ENCODE measurements at places on chromosomes 1 and 21. TPM values are rescaled to one million over a fixed set of nuclear protein-coding genes. Genes with fewer than 3 reads are reported as not detected.
A peak's percentile ranks its signal among the peaks of the same experiment; 100 is the strongest.

DNA sequence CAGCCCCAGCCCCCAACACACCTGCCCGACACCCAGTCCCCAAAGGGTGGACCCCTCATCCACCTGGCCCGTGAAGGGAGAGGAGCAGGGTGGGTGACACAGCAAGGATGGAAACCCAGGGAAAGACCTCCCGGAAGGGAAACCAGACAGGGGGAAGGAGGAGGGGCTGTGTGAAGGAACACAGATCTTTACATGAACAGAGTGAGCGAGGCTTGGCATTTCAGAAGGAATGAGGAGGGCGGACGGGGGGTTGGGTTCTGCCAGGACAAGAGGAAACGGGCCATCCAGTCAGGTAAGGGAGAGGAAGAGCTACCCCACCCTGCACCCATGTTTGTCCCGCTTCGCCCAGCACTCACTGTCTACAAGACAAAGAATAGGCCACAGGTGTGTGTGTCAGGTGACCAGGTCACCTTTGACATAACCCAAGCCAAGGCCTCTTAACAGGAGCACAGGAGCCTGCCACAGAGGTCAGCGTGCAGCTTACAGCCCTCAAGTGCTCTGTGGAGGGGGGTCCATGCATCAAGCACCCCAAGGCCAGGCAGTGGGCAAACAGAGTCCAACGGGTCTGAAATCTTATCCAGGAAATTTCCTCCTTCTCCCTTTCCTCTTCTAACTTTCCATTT lies 18.0 kb upstream of the PRDM15 start:
- no peak for DNase-seq

GRCh38 chr21:43877936-43878575 lies 13.0 kb downstream of the AGPAT3 start:
- DNase-seq = no peak

DNA sequence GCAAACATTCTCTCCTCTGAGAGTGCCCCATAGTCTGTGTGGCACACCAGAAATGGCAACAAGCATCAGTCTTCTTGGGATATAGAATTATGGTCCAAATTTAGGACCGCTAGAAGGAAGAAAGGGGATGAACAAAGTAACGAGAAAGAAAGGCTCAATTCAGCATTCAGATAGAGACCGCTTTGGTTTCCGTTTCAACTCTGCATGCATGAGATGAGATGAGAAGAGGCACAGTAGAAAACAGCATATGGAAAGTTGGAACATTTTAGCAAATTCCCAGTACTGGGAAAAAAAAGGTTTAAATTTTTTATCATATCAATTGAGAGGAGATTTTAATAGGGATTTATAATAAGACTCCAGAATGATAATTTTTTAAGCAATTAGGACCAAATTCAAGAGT lies 595.5 kb upstream of the CHRM3 start:
- no peak for DNase-seq

- DNase-seq = no peak
Observed at GRCh38 chr21:46605767-46606426, 1.0 kb upstream of the S100B start.

GRCh38 chr21:28775071-28775470 lies 217.6 kb downstream of the LTN1 start:
- DNase-seq = no peak

DNA sequence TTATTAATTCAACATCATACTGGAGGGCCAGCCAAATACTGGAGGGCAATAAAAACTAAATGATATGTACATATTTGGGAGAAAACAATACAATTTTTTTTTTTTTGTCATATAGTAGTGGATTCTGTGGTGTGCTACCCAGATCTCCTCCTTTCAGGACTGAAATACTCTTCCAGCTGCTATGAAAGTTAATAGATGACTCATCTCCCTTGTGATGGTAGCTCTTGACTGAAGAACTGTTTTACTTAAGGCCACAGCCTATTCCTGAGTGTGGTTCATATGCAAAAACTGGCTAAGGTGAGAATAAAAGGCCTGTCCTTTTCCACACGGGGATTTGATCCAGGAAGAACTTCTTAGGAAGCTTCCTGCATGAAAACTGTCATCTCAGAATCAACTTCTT lies 307.9 kb downstream of the HLX start:
- DNase-seq = no peak

DNA sequence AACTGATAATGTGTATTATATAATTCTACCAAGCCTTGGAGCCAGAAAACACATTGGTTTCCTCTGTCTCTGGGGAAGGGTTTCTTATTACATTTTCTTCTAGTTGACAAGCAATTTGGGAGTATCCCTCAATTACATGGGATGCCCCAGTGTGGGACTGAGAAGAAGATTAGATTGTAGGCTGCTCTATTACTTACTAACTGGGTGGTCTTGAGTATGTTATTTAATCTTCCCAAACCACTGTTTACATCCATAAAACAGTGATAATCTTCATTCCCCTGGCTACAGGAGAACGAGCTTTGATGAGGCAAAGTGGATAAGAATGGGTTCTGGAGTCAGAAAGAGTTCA lies 105.8 kb downstream of the TSEN15 start:
- DNase-seq = no peak

DNA sequence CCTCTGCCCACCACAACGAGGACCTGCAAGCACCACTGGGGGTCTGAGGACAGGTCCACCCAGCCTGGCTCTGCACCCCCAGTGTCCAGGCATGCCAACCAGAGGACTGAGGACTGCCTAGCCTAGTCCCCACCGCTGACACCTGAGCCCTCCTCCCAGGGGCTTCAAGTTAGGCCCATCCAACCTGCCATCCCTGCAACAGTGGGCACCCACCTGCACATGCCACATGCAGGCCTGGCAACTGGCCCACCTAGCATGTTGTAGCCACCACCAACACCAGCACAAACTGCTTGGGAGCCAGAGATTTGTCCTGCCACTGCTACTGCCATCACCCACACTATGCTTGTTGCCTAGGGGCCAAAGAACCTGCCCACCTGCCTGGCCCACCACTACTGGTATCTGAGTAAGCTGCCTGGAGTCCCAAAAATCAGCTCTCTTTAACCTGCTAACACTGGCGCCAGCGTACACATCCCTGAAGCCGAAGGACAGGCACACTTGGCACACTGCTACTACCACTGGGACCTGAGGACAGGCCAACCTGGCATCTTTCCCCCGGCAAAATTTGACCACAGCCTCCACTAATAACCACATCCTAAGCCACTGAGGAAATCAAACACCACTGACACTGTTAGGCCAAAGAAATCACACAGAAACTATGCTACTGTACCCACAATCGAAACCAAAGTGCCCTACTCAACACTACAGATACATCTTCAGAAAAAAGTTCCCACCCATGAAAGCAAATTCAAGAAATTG lies 61.5 kb downstream of the PSMG1 start:
- peak; percentile 86 for DNase-seq

GRCh38 chr1:118945489-118945888 lies 42.7 kb downstream of the TBX15 start:
- peak; percentile 93 for DNase-seq

DNA sequence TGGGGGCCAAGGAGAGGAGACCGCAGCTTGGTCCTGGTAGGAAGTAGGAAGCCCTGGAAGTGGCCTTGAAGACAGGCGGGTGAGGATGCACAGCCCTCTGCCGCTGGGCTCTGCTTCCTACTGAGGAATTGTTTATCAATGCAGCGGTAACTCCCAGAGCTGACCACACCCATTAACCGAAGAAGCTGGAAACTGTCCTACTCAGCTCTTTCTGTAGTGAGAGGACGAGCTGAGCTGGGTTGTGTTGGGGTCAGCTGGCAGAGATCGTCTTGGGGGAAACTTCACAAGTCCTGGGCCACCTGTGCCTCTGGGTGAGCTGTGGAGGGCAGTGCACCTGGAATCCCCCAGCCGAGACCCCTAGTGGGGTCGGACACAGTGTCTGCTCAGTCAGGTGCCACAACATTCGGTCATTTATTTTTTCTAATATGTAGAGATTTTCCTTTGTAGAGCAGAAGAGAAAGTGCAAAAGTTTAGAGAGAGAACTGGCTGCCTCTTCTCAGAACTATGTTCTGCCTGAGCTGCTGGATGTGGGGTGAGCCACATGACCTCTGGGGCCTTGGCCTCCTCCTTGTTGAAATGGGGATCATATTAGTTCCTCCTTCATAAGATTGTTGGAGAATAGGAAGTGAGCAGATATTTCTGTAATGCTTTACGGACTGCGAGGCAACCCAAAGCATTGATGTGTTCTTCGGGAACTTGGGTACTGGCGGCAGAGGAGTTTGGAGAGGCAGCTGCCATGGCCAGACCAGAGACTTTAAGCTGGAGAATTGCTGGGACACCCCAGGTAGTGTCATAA lies 3.6 kb downstream of the NECAP2 start:
- no peak for DNase-seq

DNA sequence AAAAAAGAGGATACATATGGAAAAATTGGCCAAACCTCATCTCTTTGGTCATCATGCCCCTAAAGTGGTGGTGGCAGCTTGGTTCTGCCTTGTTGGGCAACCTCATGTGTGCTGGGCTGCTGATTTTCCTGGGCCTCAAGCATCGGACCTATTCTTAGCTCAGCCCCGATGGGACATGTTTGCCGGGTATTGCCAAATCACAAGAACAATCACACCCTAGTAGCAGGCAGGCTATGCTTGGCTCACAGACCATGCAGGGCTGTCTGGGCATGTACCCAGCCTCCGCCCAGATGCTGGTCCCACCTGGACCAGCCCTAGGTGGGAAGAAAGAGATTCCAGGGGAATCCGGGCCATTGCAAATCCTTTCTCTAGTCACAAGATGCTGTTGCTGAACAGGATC lies 189.4 kb upstream of the FGGY start:
- DNase-seq = peak; percentile 37

DNA sequence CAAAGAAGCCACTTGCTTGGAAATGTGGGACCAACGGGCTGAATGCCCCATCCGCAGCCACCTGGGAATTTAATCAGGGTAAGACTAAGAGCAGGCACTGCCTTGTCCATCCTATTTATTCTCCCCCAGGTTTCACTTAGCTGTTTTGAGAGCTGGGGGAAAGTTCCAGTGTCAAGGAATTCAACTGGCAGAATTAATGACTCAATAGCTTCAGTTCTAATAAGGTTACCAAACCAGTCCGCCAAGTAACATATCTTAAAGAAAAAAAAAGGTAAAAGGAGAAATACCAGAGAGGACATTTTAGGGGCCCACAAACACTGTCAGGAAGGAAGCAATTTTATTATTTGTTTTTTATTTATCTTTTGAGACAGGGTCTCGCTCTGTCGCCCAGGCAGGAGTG lies 157.6 kb upstream of the SOD1 start:
- DNase-seq = no peak

DNA sequence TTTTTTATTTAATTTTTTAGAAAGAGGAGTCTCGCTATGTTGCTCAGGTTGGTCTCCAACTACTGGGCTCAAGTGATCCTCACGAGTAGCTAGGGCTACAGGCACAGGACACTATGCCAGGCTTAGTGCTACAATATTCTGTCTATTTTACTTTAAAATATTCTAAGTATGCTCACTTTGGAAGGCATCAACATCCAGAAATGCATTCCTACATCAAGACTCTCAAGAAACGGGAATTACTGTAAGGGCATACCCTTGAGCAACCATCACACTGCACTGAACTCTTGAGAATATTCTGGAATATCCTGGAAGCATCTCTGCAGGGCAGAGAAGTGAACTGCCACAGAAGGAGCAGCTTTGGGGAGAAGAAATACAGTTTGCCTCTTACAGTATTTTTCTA lies 565 bp upstream of the DMRTB1 start:
- no peak for DNase-seq

- no peak for DNase-seq
Observed at GRCh38 chr1:226489718-226490425, 58.7 kb upstream of the STUM start.

GRCh38 chr1:24936684-24937083 lies 6.6 kb upstream of the RUNX3 start:
- DNase-seq = no peak

Gene PRDM16
- not detected for total RNA-seq

Gene NCAM2
- 1.8 TPM for total RNA-seq

Gene TNFSF4
- total RNA-seq = 4.3 TPM

Gene AIM2
- total RNA-seq = not detected

Gene IRF6
- 1.2 TPM for total RNA-seq

Gene THEMIS2
- total RNA-seq = 30.6 TPM

Gene AVPR1B
- not detected for total RNA-seq

Gene IVL
- not detected for total RNA-seq

Gene LCE2B
- total RNA-seq = not detected

Data from myocyte (in vitro differentiated cells).